ENCODE measurements at places on chromosomes 6 and 20. TPM values are rescaled to one million over a fixed set of nuclear protein-coding genes. Genes with fewer than 3 reads are reported as not detected.
A peak's percentile ranks its signal among the peaks of the same experiment; 100 is the strongest.

Gene RIOK1
- total RNA-seq = 16.9 TPM

Gene FOXA2
- not detected for total RNA-seq

GRCh38 chr20:13261460-13262301 lies 40.6 kb downstream of the ISM1 start:
- H3K36me3 ChIP-seq = no peaks in the 10 kb centered on the region
- H3K27ac ChIP-seq = no peak overlapping the region
- H3K4me3 ChIP-seq = no peak overlapping the region
- no peaks in the 10 kb centered on the region for H3K4me1 ChIP-seq
- H3K27me3 ChIP-seq = no peaks in the 10 kb centered on the region
- DNase-seq = no peak

Gene IL17A
- total RNA-seq = not detected

DNA sequence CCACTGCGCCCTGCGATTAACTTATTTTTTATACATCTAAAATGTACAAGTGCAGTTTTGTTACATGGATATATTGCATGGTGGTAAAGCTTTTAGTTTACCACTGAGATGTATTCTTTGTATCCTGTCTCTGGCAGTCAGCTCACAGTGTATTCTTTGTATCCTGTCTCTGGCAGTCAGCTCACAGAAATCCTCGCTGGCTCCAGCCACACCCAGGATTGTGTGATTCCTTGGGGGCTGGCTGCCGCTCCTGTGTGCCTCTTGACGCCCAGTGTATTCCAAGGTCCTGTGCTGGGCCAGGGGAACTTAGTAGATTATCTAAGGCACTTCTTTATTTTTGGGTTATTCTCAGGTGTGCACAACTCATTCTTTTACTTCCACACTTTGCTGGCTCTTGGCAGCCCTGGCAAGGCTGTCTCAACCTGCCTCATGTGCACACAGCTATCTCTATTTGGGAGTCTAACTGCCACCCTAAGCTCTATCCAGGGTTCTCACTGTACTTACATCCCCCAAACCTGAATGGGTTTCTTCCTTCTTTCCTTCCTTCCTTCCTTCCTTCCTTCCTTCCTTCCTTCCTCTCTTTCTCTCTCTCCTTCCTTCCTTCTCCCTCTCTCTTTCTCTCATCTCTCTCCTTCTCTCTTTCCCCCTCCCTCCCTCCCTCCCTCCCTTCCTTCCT lies 12.4 kb upstream of the RNF24 start:
- no peaks in the 10 kb centered on the region for H3K27me3 ChIP-seq
- no peak overlapping the region for H3K4me3 ChIP-seq
- H3K27ac ChIP-seq = no peak overlapping the region
- no peak for DNase-seq
- H3K36me3 ChIP-seq = no peaks in the 10 kb centered on the region

DNA sequence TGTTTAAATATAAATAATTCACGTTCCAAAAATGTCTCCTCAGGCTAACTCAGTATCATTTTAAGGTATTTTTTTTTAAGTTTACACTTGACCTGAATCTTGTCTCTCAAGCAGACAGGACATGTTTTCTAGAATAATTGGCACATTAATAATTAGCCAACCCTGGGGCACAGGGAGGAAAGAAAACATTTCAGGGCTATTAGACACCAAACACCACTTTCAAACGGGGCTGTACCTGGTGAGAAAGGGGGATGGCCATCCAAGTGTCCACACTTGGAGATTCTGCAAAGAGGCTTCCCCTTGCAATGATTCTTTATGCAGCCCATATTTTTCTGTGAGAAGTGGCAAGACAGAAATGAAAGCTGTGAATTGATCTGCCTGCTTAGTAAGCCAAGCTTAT lies 560.8 kb downstream of the CD109 start:
- no peaks in the 10 kb centered on the region for H3K27me3 ChIP-seq
- no peak for DNase-seq
- H3K27ac ChIP-seq = no peak overlapping the region
- no peak overlapping the region for H3K4me3 ChIP-seq
- H3K36me3 ChIP-seq = no peaks in the 10 kb centered on the region

DNA sequence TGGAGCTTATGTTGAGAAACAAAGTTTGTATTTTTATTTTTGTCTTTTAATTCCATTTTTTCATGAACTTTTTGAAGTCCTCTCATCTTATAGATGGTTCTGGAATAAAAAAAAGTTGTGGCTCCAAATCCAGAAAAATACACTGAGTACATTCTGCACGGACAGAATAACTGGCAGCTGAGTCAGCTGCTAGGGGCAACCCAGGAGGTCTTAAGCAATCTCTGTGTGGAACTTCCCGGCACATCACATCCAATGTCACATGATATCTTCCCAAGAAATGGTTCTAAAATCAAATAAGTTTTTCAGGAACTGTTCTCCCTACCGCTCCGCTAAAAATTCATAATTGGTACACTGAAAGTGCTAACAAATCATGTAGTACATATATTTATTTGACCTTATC lies 29.8 kb downstream of the SLC13A3 start:
- H3K27ac ChIP-seq = no peak overlapping the region
- no peaks in the 10 kb centered on the region for H3K36me3 ChIP-seq
- H3K4me1 ChIP-seq = no peaks in the 10 kb centered on the region
- no peaks in the 10 kb centered on the region for H3K27me3 ChIP-seq
- DNase-seq = no peak

- H3K4me1 ChIP-seq = no peaks in the 10 kb centered on the region
- H3K4me3 ChIP-seq = no peak overlapping the region
- no peak for DNase-seq
- no peaks in the 10 kb centered on the region for H3K36me3 ChIP-seq
These were observed 1.8 kb upstream of the PRDM1 start for GRCh38 chr6:106084106-106084988.

Gene CTNNBL1
- total RNA-seq = 41.4 TPM

DNA sequence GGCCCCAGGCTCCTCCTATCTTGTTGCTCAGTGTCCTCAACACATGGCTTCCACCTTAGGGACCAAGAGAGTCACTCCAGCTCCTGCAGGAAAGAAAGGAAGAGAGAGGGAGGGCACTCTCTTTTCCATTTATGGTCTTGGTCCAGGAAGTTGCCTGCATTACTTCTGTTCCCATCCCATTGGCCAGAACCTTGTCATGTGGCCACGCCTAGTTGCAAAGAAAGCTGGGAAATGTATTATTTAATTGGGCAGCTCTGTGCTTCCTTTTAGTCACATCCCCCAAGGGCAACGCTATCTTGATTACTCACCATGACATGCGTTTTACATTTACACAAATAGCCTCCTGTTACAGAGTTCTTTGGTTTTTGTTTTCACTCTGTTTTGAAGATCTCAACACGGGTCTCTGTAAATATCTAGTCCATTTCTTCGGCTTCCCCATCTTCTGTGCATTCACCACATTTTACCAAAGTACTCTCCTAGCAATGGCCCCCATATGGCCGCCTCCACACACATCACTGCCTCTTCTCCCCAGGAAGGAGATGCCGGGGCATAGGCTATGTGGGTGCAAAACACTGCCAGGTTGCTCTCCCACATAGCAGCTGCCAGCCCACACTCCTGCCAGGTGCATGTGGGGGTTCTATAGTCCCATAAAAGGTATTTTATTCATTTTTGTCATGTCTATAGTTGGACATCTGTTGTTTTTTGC lies 35.7 kb upstream of the ZMYND8 start:
- H3K4me1 ChIP-seq = no peaks in the 10 kb centered on the region
- no peak overlapping the region for H3K4me3 ChIP-seq
- no peak for DNase-seq

GRCh38 chr6:146336191-146336590 lies 207.4 kb upstream of the RAB32 start:
- H3K36me3 ChIP-seq = no peaks in the 10 kb centered on the region
- DNase-seq = no peak
- no peak overlapping the region for H3K4me3 ChIP-seq
- H3K27me3 ChIP-seq = no peaks in the 10 kb centered on the region
- H3K4me1 ChIP-seq = no peaks in the 10 kb centered on the region

DNA sequence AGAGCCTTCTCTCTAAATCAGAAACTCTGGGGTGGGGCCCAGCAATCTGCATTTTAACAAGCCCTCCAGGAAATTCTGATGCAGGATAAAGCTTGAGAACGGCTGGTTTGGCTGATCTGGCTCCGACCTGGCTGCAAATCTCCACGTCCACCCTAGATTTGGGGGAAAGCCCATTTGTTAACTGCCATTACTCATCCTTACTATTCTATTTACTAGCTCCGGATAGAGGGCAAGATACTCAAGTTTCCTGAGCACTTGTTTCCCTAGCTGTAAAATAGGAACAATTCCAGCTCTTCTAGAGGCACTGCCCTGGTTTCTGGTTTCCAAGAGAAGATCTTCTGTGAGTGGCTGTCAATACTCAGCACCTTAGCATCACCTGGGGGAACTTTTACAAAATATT lies 44.4 kb downstream of the DAAM2 start:
- no peak for DNase-seq
- H3K27ac ChIP-seq = peak overlapping the region; percentile 77
- no peak overlapping the region for H3K4me3 ChIP-seq
- H3K36me3 ChIP-seq = no peaks in the 10 kb centered on the region
- no peaks in the 10 kb centered on the region for H3K27me3 ChIP-seq

DNA sequence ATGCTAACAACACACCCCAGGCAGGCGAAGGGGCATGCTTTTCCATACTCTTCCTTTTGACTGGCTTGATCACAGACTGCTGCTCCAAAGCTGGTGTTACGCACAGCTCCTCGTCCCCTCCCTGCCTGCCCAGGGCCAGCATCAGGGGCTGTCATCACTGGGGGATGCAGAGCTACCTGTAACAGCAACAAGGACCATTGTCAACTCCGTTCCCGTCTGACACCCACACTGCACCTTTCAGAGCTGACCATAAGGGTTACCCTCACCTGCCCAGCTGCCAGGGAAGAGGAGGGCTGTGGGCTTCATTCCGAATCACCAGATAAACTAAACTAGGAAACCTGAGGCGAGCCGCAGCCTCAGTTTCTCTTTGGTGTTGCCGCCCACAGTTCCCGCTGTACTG lies 15.4 kb downstream of the NQO2 start:
- H3K4me3 ChIP-seq = no peak overlapping the region
- no peaks in the 10 kb centered on the region for H3K4me1 ChIP-seq
- no peak overlapping the region for H3K27ac ChIP-seq
- H3K36me3 ChIP-seq = peaks cover 19% of the 10 kb centered on the region
- no peaks in the 10 kb centered on the region for H3K27me3 ChIP-seq

DNA sequence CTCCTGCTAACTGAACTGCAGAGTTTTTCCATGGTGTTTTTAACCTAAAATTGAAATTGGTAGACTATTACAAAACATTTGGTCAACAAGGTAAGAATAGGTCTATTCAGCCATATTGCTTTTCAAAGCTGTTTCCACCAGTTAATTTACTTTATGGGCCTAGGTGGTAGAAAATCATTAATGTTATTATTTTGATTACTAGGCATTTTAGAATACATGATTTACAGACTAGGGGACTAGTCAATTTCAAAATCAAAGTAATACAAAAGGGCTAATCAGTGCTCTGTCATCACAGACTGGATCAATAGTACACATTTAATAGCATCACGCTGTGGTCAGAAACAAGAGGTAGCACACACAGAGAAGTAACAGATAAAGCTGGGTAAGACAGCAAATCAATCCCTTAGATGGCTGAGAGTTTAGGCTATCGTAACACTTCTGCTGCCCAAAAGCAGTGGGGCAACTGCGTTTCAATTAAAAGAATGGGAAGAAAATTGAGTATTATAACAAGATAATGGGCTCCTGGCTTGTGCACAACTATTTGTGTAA lies 114.4 kb downstream of the NRSN1 start:
- H3K36me3 ChIP-seq = no peaks in the 10 kb centered on the region
- no peaks in the 10 kb centered on the region for H3K27me3 ChIP-seq
- H3K27ac ChIP-seq = no peak overlapping the region

DNA sequence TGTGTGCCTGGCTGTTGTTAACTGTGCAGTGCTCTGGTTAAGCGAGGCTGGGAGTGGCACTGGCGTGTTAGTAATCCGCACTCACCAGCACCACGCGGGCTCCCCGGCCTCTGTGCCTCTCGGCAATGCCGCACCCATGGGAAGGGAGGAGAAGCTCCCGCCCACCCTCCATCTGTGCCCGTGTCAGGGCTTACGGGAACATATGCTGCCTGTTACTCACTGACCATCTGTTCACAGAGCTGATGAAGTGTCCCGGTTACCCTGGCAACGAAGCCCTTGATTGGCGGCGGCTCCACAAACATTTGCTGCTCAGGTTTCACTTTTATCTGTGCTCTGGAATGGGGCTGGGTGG lies 114.7 kb downstream of the PSMB1 start:
- H3K27ac ChIP-seq = no peak overlapping the region
- no peaks in the 10 kb centered on the region for H3K27me3 ChIP-seq
- no peaks in the 10 kb centered on the region for H3K36me3 ChIP-seq
- H3K4me1 ChIP-seq = peaks cover 7% of the 10 kb centered on the region
- peak overlapping the region; percentile 35 for H3K4me3 ChIP-seq

- H3K27ac ChIP-seq = no peak overlapping the region
- DNase-seq = no peak
- no peaks in the 10 kb centered on the region for H3K27me3 ChIP-seq
- H3K4me3 ChIP-seq = no peak overlapping the region
- H3K36me3 ChIP-seq = no peaks in the 10 kb centered on the region
- H3K4me1 ChIP-seq = peaks cover 9% of the 10 kb centered on the region
These were observed 544.9 kb downstream of the PKHD1 start for GRCh38 chr6:51542475-51542874.

Gene SLC44A4
- 8.0 TPM for total RNA-seq

DNA sequence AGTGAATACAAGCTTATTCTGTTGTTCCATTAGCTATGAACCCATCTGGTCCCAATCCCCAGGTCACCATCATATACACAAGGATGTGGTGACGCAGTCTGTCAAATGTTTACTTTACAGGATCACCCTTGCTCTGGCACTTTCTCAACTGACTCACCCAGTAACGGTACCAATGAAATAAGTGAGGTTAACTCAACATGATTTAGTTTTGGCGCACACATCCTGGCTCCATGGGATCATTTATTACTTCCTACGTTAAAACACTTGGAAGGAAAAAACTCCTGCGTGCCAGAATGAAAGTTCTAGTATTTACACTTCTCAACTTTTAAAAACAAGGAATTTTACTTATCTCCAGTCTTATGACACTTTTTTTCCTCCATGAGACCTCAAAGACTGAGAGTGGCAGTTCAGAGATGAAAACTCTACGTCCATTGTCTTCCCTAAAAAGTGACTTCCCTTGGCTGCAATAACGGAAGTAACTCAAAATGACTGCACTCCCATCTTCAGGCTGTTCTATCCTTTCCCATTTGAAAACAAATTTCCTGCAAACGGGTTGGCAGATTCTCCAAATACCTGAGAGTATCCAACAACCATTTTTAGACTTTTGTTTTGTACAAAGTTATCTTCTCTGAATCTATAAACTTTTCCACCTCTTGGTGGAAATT lies 15.9 kb downstream of the AGPAT4 start:
- H3K27me3 ChIP-seq = no peaks in the 10 kb centered on the region
- H3K4me3 ChIP-seq = no peak overlapping the region
- no peaks in the 10 kb centered on the region for H3K36me3 ChIP-seq
- H3K4me1 ChIP-seq = peaks cover 24% of the 10 kb centered on the region
- DNase-seq = peak; percentile 82
- H3K27ac ChIP-seq = peak overlapping the region; percentile 60

GRCh38 chr6:84428300-84428907 lies 201.0 kb upstream of the CEP162 start:
- H3K27me3 ChIP-seq = no peaks in the 10 kb centered on the region
- H3K36me3 ChIP-seq = no peaks in the 10 kb centered on the region
- H3K27ac ChIP-seq = no peak overlapping the region
- DNase-seq = no peak
- H3K4me1 ChIP-seq = no peaks in the 10 kb centered on the region

All from sigmoid colon (tissue), 7 donors.